A375 (cell line): ENCODE measurements at places on chromosomes 7 and 10. TPM values are rescaled to one million over a fixed set of nuclear protein-coding genes. Genes with fewer than 3 reads are reported as not detected.

Gene SPDYE8
- not detected in 2 replicates for total RNA-seq

Gene P4HA1
- total RNA-seq, result 34.3 and 40.2 TPM in 2 replicates

Gene UCN3
- total RNA-seq, result not detected in 2 replicates

Gene GDF2
- not detected in 2 replicates for total RNA-seq

Gene ZNF239
- 1.7 and 2.6 TPM in 2 replicates for total RNA-seq

Gene GLI3
- 4.0 and 5.5 TPM in 2 replicates for total RNA-seq

Gene FAM25G
- not detected in 2 replicates for total RNA-seq

Gene IL2RA
- not detected in 2 replicates for total RNA-seq

Gene TMEM26
- not detected in 2 replicates for total RNA-seq

Gene PLAC9
- 0.34 TPM in 1 of 2 replicates, not detected in the other for total RNA-seq

Gene PRXL2A
- 28.3 and 33.2 TPM in 2 replicates for total RNA-seq

Gene SFTPD
- total RNA-seq, result not detected in 2 replicates

Gene SYNPO2L
- total RNA-seq, result not detected in 2 replicates

Gene CALY
- 0.41 TPM in 1 of 2 replicates, not detected in the other for total RNA-seq

Gene OR2A1
- not detected in 2 replicates for total RNA-seq

Gene H2BK1
- not detected in 2 replicates for total RNA-seq

Gene PRSS37
- not detected in 2 replicates for total RNA-seq

Gene NEBL
- total RNA-seq, result 2.2 and 7.8 TPM in 2 replicates

Gene TMEM196
- total RNA-seq, result not detected in 2 replicates

Gene STYXL1
- total RNA-seq, result 40.4 and 42.1 TPM in 2 replicates

Gene PLPP4
- 3.2 and 7.1 TPM in 2 replicates for total RNA-seq

Gene HOXA5
- 13.1 and 25.2 TPM in 2 replicates for total RNA-seq

Gene PPP1R3A
- not detected in 2 replicates for total RNA-seq

Gene AGAP9
- 4.3 and 4.6 TPM in 2 replicates for total RNA-seq

Gene DBF4
- total RNA-seq, result 55.4 and 72.2 TPM in 2 replicates

Gene PDK4
- total RNA-seq, result 5.4 and 6.8 TPM in 2 replicates

Gene CLCN1
- total RNA-seq, result not detected in 2 replicates

Gene ANK3
- total RNA-seq, result 11.7 and 19.6 TPM in 2 replicates

Gene CFAP46
- not detected in 2 replicates for total RNA-seq

Gene VSTM4
- not detected in 2 replicates for total RNA-seq

Gene UTF1
- not detected in 2 replicates for total RNA-seq

Gene GDF10
- not detected in 2 replicates for total RNA-seq

Gene PTPRN2
- total RNA-seq, result 0.34 TPM in 1 of 2 replicates, not detected in the other

Gene RAB19
- not detected in 2 replicates for total RNA-seq

Gene AGR3
- 0.24 TPM in 1 of 2 replicates, not detected in the other for total RNA-seq

Gene GNAI1
- 11.2 and 18.0 TPM in 2 replicates for total RNA-seq
